Stimulated activated CD4-positive, alpha-beta T cell treated with anti-CD3 and anti-CD28 coated beads, TNF-alpha, amount 100 ng/mL, for 4 hours (primary cell): ENCODE measurements at places on chromosomes 5 and 9.
A peak's percentile ranks its signal among the peaks of the same experiment; 100 is the strongest.

DNA sequence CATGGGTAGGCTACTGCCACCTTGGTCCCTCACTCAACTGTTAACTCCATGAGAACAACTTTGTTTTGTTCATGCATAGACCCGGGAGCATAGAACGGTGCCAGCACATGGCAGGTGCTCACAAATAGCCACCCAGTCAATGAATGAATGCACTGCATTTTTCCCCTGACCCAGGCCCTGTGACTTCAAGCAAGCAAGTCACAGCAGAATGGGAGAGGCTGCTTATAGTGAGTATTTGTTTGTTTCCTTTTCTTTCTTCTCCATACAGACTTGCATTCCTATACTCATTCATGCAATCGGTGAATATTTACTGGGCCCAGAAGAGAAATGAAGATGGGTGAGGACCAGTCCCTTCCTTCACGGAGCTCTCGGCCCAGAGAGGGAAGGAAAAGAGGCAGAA is 62.0 kb downstream of the SHB start:
- DNase-seq, result no peak

DNA sequence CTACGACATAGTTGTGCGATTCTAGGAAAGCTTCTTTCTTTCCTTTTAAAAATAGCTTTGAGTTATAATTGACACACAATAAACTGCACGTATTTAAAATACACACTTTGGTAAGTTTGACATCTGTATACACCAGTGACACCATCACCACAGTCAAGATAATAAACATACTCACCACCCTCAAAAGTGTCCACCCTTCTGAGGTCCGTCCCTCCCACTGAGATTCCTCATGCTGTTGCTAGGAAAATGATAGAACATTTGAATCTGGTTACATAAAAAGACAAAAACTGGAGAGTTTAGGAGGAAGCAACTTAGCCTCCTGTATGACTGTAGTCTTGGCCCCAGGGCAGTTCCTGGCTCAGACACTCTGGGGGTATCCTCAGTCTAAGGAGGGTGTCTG is 17.2 kb downstream of the S100Z start:
- no peak for DNase-seq

DNA sequence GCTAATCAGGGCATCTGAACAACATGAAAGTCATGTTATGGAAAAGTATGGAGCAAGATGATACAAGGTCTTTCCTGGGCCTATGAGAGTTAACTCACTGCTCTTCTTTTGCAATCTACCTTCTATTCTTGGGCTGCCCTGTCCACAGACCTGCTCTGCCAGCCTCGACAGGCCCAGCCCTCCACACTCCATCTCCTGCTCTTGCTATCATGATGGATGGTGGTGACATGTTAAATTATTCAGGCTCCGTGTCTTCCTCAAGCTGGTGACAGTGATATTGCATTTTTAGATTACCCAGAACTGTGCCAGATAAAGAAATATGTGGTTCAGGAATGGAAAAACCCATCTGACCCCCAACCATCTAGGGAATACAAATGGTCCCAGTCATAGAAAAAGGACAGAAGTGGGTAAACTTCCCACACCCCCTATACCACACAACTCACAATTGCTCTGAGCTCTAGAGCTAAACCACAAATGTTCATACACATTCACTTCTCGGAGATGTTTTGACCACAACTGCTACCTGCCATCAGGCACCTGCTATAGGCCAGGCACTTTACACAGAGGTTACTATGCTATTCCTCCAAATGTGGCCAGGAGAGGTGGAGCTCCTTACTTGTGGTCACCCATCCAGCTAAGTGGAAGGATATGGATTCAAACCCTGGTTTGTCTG is 311.3 kb downstream of the ASTN2 start:
- no peak for DNase-seq

DNA sequence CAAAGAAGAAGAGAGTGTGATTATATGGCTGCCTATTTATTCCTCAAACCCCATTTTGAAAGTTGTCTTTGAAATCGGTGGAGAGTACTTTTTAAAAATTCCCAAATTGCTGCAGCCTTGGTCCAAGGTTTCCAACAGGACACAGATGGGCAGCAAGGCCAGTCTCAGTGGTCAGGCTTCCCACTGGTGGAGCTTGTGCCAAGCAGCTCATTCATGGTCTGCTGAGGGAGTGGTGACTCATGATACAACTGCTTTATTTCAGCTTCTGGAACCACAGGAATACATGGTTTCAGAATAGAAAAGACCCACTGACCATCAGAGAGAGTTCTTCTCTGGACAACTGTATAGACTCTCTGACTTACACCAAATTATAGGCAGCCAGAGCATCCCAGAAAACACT is 673.1 kb upstream of the KLF4 start:
- DNase-seq, result no peak

DNA sequence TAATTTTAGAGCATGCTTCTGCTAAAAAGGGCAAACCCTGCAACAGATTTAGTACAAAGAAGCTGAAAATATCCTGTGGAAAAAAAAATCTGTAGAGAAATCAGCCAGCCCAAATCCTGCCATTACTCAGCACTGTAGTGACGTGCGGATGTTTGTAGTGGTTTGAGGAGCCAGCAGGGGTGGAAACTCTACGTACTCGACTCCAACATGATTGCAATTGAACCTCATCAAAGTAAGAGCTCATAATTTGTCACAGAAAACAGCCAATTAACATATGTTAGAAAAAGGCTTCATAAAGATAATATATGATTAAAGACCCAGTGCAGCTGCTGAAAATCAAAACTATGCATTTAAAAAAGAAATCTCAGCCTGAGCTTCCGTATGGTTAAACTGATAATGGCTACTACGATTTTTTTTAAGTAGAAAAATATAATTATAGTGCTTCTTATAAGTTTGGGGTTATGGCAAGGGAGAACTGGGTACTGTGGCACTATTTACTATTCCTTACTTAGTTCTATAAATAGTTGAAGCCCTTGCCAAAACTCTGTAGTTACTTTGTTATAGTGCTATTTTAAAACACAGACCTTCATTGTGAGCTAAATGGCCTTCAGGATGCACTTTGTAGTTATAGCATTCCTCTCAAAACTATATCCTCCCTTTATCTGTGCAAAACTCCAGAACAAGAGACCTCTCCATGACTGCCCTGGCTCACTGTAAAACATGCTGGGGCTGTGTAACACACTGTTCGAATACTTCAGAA is 49.4 kb downstream of the MEF2C start:
- peak; percentile 2 for DNase-seq

DNA sequence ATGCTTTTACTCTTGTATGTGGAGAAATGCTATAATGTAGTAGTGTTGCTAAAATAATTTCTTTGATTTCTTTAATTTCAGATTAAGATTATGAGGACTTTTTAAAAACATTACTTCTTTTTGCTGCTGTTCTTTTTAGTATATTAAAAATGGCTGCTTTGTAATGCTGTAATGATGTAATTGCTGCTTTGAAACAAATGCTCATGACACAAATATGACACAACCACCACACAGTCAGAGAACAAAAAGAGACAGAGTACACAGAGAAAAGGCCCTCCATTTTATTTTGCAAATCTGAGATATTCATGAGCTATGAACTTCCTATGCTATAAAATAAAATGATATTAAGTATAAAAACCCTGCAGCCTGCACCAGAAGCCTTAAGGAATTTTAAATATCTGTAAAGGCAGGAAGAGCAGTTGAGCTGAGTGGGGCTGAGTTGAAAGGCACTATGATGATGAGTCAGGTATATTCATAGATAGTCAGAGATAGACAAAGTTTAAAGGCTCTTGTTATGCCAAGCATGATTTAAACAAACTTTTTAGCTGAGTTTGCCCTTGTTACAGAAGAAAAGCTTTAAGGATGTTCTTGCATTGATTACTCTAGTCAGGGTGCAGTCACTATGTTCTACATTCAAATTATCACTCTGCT is 5.1 kb upstream of the POU5F2 start:
- no peak for DNase-seq

GRCh38 chr9:115042781-115043509 is 75.0 kb downstream of the TNC start:
- no peak for DNase-seq

DNA sequence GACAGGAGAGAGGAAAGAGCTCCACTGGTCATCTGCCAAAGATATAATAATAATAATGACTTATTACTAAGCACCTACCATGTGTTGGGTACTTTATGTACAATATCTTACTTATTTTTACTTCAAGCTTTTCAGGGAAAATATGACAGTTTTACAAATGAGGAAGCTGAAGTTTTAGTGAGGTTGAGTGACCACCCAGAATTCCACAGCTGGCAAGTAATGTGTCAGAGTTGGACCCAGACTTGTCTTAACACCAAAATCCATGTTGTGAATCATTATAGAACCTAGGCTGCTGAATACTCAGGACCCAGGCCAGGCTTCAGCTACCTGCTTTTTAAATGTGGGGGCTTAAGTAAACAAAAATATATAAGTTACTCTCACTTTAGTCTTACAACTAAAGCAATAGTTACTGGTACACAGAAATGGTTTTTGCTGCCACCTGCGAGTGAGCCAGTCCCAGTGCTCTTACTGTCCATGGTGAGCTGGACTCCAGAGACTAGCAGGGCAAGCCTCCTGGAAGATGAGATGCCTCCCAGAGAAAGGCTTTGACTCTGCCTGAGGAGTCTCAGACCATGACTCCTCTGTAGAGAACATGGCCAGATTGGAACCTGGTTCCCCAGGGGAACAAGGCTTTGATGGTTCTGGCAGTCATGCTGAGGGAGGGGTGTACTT is 29.9 kb downstream of the RUSC2 start:
- no peak for DNase-seq

- DNase-seq, result no peak
These were observed 8.8 kb downstream of the KCNV2 start for GRCh38 chr9:2725898-2726649.

- DNase-seq, result no peak
These were observed 29.8 kb upstream of the ZFR start for GRCh38 chr5:32474209-32474854.

GRCh38 chr5:154276973-154277331 is 86.4 kb downstream of the GALNT10 start:
- DNase-seq, result no peak

DNA sequence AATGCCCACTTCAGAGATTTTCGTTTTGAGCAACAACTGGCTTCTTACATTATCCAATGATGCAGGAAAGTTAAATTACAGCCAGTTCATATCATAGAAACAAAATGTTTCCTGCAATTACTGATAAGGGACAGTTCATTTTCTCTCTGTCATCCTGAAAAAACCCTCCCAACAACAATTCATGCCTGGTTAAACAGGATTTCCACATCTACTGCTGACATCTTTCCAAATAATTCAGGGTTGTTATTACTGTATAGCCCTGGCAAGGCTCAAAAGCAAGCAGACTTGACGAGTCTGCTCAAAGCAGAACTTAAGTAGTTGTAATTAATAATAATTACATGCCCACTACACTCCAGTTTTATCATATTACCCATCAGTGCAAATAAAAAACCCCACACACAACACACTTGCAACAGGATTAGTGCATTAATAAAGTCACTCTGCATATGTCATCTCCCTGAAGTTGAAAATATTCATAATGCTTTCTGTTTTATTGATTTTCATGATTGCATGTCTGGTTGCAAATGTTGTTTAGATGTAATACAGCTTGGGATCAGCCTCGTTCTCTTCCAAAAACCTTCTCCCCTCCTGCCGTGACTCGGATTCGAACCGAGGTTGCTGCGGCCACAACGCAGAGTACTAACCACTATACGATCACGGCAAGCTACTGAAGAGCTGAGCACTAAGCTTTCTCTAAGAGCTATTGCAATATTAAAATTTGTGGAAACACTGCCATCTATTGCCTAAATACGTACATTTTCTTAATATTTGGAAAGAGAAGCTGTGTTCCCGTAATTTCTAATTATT is 119.6 kb upstream of the NFIB start:
- DNase-seq, result no peak

GRCh38 chr5:79505138-79505537 is 8.8 kb downstream of the HOMER1 start:
- no peak for DNase-seq
